ENCODE measurements at places on chromosomes 5 and 9.
A peak's percentile ranks its signal among the peaks of the same experiment; 100 is the strongest.

- DNase-seq: no peak
Measured at GRCh38 chr5:142132916-142133315, 24.3 kb downstream of the NDFIP1 start.

GRCh38 chr5:67437905-67438845 lies 241.6 kb upstream of the CD180 start:
- no peak for DNase-seq

DNA sequence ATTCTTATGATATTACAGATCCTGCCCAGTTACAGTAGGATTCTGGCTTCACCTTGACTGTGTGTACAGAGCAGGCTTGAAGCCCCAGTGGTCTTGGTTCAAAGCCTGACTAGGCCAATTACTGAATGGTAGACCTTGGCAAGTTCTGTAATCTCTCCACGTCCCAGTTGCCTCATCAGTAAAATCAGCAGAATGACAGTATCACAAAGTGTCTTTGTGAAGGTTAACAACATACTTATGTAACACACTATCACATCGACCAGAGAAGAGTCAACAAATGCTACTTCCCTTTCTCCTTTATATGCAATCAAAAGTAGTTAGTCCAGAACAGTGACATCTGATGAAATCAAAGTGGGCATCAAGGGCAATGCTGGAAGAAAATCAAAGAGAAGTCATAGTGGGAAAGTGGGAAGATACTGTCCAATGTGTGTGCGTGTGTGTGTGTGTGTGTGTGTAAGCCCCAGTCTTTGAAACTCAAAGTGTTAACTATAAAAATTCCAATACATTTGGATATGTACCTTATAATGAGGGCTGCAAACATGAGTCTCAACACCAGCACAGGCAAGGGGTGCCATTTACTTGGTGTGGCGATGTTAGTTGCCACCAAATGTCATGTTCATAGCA lies 93.5 kb upstream of the EGFLAM start:
- DNase-seq: no peak

- no peak for DNase-seq
Measured at GRCh38 chr5:65334077-65334476, 147.6 kb downstream of the ADAMTS6 start.

DNA sequence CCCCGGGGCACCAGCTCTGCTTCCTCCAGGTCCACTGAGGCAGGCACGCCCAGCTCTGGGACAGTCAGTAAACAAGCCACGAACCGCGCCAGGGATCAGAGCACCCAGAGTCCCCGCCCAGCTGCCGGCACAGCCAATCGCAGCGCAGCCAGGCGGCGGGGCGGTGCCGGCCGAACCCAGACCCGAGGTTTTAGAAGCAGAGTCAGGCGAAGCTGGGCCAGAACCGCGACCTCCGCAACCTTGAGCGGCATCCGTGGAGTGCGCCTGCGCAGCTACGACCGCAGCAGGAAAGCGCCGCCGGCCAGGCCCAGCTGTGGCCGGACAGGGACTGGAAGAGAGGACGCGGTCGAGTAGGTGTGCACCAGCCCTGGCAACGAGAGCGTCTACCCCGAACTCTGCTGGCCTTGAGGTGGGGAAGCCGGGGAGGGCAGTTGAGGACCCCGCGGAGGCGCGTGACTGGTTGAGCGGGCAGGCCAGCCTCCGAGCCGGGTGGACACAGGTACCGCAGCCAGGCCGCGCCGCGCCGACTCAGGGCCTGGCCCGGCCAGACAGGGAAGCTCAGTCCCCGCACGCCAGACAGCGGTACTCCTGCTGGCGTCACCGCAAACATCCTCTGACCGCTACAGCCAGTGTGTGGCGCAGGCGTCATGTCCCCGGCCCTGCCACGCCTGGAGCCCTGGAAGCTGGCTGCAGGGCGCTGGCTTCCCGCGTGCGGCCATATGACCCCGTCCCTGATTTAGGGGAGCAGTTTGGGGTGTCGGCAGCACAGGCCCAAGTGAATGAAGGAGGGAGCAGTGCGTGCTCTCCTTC lies at the start of gene CTSL:
CTSL (plus strand) TSS at position 220 of the 810 bp plus-strand sequence. CDS start 1,485 bp downstream, outside the sequence.
- DNase-seq: peak; percentile 12

DNA sequence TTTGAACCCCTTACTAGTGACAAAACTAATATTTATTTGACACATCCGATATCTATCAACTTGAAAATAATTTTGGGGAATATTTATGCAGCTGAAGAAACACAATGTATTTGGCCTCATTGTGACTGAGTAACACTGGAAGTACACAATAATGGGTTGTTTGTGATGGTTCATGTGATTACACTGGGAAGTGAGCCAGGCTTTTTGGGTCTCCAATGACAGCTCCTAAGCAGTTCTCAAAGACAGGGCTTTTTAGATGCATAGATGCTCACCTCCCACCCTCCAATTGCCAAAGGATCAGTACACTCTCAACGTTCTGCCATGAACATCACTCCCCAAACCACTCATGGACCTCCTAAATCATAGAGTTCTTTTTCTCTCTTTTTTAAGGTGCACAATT lies 170.0 kb downstream of the SLC24A2 start:
- no peak for DNase-seq

GRCh38 chr5:133307275-133307674 lies 255.5 kb downstream of the HSPA4 start:
- no peak for DNase-seq

DNA sequence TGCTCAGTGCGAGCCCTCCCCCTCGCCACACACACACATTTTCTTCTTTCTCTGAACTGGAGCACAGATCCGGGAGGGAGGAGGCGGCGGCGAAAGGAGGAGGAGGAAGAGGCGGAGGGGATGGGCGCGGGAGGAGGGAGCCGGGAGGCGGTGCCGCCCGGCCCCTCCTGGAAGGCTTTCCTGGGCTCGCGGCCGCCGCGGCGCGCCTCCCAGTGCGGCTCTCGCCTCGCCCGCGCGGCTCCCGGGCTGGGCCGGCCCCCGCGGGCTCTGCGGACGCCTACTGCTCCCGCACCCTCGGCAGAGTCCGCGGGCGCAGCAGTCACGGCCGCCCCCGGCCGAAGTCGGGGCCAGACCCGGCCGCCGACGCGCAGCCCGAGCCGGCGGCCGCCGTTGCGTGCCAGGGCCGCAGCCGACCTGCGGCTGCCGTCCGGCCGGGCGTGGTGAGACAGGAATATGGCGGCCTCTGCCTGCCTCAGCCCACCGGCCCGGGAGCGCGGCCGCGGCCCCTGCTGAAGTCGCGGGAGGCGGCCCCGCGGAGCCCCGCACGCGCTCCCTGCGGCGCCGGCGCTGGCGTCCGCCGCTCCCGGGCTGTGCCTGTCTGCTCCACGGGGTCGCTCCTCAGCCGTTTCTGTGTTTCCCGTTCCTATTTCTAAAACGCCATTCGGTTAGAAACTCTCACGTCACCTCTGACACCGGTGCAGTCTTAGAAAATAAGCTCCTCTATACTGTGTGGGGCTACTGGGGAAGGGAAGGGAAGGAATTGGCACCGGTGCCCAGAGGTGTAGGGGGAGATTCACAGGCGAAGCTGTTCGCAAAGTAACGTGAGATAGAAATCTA lies 500 bp upstream of the GNAQ start:
- peak; percentile 44 for DNase-seq

DNA sequence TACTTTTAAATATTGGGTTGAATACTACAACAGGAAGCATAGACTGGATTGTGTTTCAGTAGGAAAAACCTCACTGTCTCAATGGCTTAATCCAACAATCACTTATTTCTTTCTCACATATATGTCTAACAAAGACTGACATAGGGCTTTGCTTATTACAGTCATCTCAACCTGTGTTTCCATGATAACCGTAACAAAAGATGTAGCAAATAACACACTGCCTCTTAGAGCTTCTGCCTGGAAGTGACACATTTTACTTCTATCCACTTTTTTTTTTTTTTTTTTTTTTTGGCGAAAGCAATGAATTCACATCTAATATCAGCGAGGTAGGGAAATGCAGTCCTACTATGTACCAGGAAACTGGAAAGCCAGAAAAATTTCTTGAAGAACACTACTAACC lies 204.9 kb upstream of the CDKN2B start:
- DNase-seq: no peak
